ENCODE measurements at places on chromosomes 3 and 15.

- DNase-seq, result peak; percentile 49
Observed at GRCh38 chr3:52231502-52232278, 6.2 kb upstream of the TLR9 start.

DNA sequence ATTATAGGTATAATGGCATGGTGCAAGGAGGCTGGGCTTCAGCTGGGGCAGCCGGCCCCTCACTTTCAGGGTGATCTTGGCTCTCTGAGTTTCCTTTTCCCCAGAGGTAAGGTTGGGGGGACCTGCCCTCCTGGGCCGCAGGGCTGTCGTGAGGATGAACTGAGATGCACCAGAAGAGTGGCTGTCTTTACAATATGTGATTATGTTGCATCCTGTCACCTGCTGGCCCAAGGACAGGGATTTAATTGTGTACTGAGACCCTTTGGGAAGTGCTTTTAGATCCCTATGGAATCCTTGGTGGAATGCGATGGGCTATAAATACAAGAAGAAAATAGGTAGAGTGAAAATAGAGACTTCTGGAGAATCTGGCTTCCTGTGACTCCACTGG, 22.1 kb downstream of the ANAPC13 start:
- no peak for DNase-seq

DNA sequence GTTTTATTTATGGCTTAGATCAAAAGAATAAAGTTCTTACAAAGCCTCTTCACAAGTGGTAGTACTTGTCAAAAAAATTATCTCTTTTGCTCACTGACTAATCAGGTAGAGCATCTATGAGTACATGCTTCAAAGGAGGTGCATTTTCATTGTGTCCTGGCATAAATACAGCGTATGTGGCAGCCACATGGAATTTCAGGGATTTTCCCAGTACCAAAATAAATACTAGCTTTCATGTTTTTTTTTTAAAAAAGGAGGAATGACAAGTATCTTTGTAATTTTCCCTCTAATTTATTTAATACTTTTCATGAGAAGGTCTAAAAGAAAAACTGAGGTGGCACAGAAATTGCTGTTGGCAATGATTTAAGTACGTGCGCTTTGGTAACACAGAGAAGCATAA, 597.8 kb upstream of the ALCAM start:
- DNase-seq, result peak; percentile 39

GRCh38 chr3:72332036-72332435, 516.2 kb downstream of the SHQ1 start:
- DNase-seq, result no peak

- no peak for DNase-seq
Observed at GRCh38 chr3:52361898-52362297, 45.8 kb downstream of the DNAH1 start.
